ENCODE measurements at places on chromosomes 7 and 10.

DNA sequence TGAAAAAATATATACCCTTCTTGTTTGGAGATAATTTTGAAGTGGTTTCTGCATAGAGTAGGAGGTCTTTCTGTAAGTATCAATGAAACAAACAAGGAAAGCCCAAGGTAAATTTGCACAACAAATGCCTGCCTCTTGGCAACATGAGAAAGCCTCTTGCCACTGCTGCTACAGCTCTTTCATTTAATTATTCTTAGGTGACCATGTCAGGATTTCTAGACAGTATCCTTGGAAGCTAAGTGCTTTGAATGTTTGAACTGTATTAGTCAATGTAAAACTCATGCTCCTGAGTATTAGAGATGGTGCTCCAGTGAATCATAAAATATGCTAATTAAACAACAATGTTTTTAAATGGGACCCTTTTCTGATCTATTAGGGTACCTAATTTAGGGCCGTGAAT lies 81.2 kb upstream of the ITGB1 start:
- DNase-seq = no peak

GRCh38 chr10:100978121-100978900 lies 9.0 kb downstream of the MRPL43 start:
- no peak for DNase-seq

DNA sequence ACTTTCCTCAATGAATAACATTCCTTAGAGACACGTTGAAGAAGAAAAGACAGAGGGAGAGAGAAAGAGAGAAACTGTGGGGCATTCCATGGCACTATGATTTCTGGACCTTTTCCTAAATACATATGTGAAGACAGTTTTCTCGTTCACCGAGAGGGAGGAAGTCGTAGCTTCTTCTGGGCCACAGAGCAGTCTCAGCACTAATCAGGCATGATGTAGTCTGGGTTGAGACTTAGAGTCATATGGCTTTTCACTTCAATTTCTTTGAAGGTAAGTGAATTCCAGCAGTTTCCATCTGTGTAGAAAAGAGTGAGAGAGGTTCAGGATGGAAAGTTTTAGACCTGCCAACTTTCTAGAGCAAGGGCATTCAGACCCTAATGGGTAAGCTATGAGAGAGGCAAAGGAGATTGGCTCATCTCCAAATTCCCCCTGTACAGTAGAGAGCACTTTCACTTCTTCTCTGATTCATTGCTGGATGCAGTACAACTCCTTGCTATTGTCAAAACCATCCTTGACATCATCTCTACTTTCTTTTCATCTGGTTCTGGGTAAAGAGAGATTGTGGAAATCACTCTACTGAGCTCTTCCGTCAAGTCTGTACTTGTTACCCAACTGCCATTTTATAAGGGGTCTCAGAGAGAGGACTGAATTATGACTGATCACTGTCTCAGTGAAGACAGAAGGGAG lies 31.5 kb upstream of the OR9A4 start:
- no peak for DNase-seq

GRCh38 chr7:91080351-91080750 lies 183.9 kb upstream of the FZD1 start:
- DNase-seq = no peak

DNA sequence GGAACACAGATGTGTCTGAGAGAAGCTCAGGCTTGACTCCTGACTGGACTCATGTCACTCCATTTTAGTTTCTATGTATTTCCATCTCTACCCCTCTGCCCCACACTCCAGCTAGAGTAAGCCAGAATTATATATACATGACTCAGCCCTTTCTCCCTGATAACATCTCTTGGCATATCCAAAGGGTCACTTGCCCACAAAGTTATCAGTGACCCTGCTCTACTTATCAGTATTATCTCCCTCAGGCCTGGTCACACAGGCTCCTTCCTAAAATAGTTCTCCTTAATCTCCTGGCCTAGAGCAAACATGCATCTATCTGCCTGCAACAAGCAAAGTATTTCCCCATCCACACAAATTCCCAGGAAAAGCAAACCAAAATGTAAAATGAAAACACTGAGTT lies 598.3 kb downstream of the SUGCT start:
- DNase-seq = no peak

- no peak for DNase-seq
Measured at GRCh38 chr10:110563132-110563531, 4.4 kb upstream of the SMC3 start.

DNA sequence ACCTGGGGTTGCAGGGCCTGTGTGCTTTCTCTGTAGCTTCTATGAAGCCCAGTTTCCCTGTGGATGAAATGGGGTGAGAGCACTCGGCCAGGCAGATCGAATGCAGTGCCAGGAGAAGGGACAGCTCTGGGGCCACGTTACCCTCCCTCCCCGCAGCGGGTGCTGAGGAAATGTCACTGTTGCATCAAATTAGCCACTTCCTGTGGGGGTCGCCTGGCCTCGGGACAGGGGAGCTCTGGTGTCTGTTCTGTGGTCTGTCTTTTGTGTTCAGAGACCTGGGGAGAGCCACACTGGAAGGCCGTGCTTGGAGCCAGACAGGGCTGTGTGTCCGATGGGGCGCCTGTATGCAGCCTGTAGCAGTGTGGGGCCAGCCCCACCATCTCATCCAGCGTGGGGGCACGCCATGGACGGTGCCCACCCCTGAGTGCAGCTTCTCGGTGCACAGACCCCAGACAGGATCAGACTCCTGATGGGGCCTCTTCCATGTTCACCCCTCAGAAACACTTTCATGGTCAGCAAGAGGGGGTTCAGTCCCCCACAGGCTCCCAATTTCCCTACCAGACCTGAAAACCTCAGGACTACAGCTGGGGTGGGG lies 13.6 kb downstream of the TTYH3 start:
- peak; percentile 19 for DNase-seq
